Osteoblast (primary cell): ENCODE measurements at places on chromosomes 12 and 14. TPM values are rescaled to one million over a fixed set of nuclear protein-coding genes. Genes with fewer than 3 reads are reported as not detected.

The C1QL4 gene
- total RNA-seq = 0.36 TPM in 1 of 2 replicates, not detected in the other

The DIO2 gene
- total RNA-seq = 0.29 and 1.1 TPM in 2 replicates

The MYO1H gene
- 1.5 TPM in 1 of 2 replicates, not detected in the other for total RNA-seq

The MGST1 gene
- total RNA-seq = 72.7 and 81.9 TPM in 2 replicates

The ASPG gene
- under 0.01 TPM in 1 of 2 replicates, not detected in the other for total RNA-seq

The BCL11B gene
- 0.36 and 0.88 TPM in 2 replicates for total RNA-seq

The RNF212B gene
- not detected in 2 replicates for total RNA-seq

The CMTM5 gene
- not detected in 2 replicates for total RNA-seq

The KRT77 gene
- not detected in 2 replicates for total RNA-seq

The REC8 gene
- total RNA-seq = 3.3 and 3.5 TPM in 2 replicates

The APOF gene
- not detected in 2 replicates for total RNA-seq

The POTEM gene
- total RNA-seq = not detected in 2 replicates

The GTF2H3 gene
- 35.9 and 38.7 TPM in 2 replicates for total RNA-seq

The MMAB gene
- total RNA-seq = 34.4 and 35.7 TPM in 2 replicates

The BRAP gene
- 19.7 and 22.1 TPM in 2 replicates for total RNA-seq

The C12orf75 gene
- total RNA-seq = 48.5 and 58.0 TPM in 2 replicates

The SDR9C7 gene
- total RNA-seq = not detected in 2 replicates

The NTN4 gene
- total RNA-seq = 45.1 and 47.8 TPM in 2 replicates

The SPIC gene
- total RNA-seq = not detected in 2 replicates

The PTPRB gene
- total RNA-seq = 0.29 and 1.1 TPM in 2 replicates

The HEBP1 gene
- 16.6 and 20.3 TPM in 2 replicates for total RNA-seq

The DHRS2 gene
- total RNA-seq = under 0.01 and 0.29 TPM in 2 replicates

The CLEC4C gene
- total RNA-seq = not detected in 2 replicates
